ENCODE measurements at places on chromosomes 7 and 10.

DNA sequence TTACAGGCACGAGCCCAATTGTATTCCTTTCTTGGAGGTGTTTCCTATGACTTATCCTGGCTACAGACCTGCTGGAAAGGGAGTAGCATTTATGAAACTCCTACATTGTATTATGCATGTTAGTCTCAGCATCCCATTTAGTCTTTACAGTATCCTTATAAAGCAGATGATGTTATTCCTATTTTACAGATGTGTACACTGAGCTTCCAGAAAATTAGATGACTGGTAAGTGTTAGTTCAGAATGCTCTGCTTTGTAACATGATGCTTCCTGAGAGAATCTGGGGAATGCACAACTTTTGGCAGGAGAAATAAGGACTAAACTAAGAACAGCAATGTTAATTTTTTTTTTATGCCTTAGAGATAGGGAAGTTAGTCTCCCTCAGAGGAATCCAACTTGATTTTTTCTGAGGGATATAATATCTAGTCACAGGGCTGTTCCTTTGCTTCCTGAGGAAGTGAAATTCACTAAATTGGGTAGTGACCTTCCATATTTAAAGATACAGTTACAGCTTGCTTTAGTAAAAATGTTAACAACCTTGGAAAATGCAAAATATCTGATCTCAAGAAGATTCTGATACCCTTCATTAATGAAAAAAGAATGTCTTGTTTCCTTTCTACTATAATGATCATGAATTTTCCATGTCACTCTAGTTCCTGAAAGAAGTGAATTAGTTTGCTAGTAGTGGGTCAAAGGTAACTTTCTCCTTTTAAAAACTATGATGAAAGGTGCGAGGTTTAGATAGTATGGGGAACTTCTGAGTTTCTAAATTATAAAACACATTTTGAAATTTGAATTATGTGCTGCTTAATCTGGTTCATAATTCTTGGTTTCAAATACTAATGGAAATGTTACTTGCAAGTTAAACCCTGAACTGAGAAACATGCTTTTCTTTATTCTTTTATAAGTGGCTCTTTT is 194.0 kb upstream of the PRPS1L1 start:
- no peak for DNase-seq

DNA sequence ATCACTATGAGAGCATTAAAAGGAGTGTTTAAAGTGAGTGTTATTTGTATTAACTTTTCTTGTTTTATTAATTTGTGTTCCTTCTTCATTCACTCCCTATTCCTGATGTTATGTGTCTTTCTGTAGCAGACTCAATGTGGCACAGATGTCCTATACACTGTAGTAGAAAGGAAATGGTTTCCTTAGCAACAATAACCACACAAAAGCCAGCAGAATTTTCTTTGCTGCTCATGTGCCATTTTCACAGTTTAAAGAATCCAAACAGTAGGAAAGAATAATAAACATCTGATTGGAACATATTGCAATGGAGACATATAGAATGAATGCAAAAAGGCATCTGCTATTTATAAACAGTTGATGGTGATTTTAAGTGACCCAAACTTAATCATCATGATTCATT is 763.6 kb downstream of the PHTF2 start:
- DNase-seq, result no peak

GRCh38 chr7:69600710-69601519 is 2.6 kb downstream of the AUTS2 start:
- DNase-seq, result no peak

DNA sequence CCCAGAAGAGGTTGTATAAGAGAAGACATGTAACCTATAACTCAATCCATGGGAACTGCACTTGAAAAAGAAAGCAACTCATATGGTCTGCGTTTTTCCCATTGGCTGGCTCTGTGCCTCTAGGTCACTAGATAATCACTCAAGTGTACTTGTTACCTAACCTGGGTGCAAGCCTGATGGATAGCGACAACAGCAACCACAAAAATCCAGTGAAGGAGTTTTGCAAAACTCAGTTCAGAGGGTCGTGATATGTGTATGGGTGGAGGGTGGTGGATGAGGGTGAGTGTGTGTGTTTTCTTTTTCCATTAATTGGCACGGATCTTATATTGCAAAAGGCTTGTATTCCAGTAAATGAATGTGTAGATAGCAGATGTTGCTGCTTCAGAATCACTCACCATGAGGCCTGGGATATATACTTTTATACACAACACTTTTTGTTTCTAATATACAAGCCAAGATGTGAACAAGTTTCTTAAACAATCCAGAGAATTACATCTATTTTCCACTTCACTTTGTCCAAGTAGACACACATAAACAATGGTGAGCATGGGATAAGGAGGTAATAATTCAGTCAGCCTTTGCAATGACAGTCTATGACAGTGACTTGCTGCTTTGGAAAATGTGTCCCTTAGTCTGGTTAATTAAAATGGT is 286.9 kb upstream of the DKK1 start:
- no peak for DNase-seq

DNA sequence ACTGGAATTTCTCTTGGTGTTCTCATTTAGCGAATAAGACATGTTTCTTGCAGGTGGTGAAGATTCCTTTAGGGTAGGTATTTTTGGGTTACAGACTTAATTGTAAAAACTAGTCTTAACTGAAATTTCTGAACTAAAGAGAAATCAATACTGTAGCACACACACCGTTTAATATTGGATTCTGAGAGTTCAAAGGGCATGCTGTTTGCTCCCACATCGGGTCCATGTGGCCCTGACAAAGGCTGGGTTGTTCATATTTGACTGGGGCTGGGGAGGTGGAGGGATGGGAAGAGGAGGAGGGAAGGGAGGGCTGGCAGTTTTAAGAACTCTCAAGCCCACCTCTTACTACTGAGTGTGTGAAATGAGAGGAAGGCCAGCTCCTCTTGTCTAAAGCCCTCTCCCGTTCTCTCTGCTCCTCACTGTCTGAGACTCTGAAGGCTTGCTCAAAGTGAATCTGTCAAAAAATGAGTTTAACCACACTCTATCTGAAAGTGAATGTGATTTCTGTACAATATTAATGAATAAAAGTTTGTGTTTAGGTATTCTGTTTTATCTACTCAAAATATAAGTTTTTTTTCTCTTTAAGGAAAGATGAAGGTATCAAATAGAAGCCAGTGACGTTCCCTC is 40.0 kb upstream of the RHEB start:
- no peak for DNase-seq

- peak; percentile 51 for DNase-seq
These were observed 220.8 kb upstream of the PRSS58 start for GRCh38 chr7:142478479-142479220.

DNA sequence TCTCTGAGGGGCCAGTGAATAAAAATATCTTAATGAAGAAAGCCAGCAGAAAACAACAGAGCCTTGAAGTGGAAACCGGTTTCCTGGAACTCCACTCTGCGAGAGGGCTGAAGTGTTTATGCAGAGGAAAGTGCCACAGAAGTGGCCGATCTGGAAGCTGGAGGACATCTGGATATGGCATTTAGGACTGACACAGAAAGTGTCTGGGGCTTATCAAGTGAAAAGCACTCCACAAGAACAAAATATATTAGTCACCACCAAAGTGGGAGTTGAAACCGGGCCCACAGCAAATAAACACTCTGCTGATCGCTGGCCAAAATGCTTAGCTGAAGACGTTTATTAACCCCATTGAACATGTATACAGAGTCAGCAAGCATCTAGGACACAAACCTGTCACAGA is 7.8 kb downstream of the NOD1 start:
- DNase-seq, result no peak

DNA sequence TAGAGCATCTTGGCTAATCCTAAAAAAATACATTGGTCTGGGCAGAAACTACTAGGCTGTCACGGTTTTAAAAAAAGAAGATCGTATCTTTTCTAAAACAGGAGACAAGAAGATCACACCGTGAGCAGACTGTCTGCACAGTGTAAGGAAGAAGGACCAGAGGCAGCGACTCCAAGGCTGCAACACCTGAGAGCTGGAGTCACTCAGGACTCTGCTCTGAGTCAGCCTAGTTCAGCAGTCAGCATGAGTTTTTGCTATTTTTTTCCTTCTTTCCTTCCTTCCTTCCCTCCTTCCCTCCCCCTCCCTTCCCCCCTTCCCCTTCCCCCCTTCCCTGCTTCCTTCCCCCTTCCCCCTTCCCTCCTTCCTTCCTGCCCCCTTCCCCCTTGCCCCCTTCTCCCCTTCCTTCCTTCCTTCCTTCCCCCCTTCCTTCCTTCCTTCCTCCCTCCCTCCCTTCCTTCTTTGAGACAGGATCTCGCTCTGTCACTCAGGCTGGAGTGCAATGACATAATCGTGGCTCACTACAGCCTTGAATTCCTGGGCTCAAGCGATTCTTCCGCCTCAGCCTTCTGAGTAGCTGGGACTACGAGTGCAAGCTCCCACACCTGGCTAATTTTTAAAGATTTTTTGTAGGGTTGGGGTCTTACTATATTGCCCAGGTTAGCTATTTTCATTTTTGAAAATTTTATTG is 24.4 kb downstream of the BAG3 start:
- DNase-seq, result no peak

DNA sequence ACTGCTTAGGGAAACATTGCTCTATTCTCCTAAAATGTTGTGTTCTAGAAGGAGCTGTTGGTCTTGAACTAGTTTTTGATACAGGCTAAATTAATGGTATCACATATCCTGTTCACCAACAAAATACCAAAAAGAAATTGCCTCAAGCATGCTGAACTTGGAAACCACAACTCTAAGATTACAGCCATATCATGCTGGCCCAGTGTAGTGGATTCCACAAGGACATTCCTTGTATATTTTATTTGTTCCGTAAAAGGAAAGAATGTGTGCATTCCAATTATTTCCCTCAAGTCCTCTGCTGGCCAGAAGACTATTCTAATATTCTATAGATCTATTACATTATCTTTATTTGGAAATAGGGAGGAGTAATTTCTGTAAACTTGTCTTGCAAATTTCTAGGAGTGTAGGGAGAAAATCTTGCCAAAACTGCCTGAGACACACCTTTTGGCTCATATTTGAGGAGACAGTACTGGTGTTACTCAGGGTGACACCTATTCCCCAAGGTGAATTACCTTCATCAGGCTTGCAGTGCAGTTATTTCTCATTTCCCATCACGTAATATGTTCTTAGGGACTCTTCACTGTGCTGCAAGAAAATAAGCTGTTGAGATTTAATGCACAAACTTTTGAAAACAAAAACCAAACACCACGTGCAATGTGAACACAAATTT is 1.9 kb upstream of the NEBL start:
- DNase-seq, result no peak

DNA sequence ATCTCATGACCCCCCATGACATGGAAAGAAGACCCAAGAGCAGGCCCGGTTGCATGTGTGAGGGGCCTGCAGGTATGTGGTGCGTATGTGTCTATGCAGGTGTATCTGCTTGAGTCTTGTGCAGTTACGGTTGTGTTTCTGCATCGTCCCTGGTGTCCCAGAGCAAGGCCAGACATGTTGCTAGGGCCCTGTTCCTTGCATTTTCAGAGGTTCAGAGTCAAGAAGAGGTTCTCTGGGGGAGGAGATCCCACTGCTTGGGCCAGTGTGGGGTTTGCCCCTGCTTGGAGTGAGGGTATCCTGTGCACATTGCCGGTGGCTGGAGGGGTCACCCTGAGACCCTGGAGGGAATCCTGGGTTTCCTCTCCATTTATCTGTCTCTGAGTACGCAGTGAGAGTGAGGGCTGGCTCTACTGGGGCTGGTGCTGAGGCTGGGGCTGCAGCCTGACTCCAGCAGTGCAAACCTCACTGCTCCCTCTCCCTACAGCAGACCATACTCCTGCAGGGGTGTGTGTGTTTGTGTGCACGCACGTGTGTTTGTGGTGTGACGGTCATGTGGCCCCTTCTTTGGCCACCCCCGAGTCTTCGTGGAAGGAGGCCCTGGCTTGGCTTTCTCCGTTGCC is 4.1 kb downstream of the TRIM8 start:
- no peak for DNase-seq

DNA sequence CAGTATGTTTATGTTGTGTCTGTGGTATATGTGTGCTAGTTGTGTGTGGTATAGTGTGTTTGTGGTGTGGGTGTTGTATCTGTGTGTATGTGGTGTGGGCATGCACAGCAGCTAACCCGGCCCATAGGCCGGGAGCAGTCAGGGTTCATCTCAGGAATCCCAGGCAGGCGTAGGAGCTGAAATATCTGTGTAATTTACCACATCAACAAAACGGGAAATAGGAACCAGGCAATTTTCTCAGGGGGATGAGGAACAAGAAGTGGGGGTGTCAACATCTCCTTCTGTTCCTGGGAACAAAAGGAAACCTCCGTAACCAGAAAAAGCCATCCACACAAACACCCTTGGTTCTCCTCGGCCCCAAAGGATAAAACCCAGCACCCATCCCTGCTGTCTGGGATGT is 24.5 kb upstream of the ZNF488 start:
- no peak for DNase-seq

DNA sequence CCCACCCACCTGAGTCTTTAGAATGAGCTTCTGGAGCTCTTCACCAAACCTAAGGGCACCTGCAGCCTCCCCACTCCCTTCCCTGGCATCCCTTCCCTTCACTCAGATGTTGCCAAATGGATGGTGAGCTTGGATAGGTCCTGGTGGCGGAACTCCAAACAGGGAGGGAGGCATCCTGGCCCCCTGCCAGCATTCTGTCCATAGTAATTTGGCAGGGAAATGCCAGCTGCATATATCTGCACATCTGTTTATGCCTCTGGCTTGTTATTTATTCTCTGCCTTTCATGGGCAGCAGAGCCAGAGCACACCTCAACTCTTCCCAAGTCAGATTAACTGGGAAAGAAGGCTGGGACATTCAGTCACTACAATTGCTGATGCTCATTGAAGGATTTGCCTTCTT is 18.1 kb downstream of the KAZALD1 start:
- DNase-seq, result no peak

DNA sequence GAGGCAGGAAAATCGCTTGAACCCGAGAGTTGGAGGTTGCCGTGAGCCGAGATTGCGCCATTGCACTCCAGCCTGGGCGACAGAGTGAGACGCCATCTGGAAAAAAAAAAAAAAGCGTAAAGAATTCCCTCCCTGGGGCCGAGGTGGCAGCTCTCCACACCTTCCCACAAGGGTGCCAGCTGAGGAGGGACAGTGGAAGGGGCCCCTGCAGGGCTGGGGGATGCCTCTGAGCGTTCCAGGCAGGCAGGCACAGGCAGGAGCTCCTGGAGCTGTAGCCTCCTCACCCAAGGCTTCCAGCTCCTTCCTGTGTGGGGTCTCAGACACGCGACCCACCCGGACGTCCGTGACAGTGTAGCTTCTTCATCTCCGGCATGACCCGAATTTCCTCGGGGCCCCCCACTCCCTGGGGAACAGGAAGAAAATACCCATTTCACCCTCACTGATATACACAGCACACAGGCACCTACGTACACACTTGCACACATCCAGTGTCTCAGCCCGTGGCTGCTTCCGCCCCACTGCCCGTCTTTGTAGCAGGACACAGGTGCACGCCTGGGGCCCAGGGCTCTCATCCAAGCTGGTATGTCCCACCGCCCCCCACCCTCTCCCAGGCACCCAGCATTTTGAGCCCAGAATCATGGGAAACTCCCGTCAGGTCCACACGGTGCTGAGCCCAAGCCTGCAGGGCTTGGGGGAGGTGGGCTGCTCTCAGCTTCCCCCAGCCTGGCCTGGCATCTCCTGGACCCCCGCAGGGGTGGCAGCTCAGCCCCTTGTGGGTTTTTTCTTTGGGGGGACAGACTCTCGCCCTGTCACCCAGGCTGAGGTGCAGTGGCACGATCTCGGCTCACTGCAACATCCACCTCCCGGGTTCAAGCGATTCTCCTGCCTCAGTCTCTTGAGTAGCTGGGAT is 25.7 kb downstream of the GRIFIN start:
- DNase-seq, result no peak
